ENCODE measurements at places on chromosomes 4 and X. TPM values are rescaled to one million over a fixed set of nuclear protein-coding genes. Genes with fewer than 3 reads are reported as not detected.

GRCh38 chr4:3615386-3616286 is 83.4 kb upstream of the LRPAP1 start:
- peak; percentile 1 for DNase-seq

The CRMP1 gene
- not detected for total RNA-seq

The BST1 gene
- 0.47 TPM for total RNA-seq

DNA sequence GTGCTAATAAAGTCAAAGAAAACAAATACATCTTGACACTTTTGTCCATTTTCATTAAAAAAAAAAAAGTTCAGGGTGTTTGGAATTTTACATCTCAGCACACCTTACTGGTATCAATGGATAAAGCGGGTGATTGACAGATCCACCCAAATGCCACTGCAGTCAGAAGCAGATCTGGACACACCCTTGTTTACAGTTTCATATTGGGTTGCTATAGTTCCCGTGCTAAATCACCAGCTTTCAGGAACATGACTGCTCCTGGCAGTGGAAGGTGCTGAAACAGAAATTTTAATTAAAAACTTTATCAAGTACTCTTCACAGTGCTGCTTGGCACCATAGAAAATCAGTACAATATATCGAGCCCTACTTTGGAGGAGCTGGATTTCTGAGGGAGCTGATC is 116.3 kb downstream of the STOX2 start:
- DNase-seq = no peak

- DNase-seq = no peak
Observed at GRCh38 chrX:19718642-19719041, 168.8 kb downstream of the SH3KBP1 start.

The NUDT10 gene
- total RNA-seq = 1.6 TPM

DNA sequence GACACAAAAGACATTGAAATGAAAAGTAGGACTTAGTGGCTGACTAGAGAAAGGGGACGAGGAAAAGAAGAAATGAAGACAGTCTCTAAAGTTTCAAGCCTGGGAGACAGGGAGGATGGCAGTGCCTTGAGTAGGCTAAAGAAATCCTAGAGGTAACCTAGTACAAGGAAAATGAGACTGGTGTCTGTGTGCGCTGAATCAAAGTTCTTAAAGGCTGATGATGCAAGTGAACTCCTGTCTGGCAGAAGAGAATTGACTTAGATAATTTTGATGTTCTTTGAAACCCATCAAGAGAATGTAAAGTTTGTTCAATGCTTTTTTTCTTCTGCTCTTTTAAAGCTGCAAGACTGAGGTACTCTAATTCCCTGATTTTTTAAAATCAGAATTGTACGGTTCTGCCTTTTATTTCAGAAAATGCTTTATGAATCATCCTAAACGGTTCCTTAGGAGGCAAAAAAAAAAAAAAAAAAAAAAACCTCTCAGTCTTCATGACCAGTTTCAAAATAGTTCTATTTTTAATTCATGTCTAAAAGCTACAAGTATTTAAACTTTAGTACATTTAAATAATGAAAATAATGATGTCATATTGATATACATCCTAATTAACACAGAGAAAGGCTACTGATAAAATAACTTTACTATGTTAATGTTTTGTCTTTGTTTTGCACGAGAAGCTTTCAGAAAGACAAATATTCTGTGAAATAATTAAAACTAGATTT is 189.8 kb downstream of the PPP3CA start:
- DNase-seq = no peak

- DNase-seq = no peak
Observed at GRCh38 chrX:117752745-117753144, 363.9 kb downstream of the KLHL13 start.

DNA sequence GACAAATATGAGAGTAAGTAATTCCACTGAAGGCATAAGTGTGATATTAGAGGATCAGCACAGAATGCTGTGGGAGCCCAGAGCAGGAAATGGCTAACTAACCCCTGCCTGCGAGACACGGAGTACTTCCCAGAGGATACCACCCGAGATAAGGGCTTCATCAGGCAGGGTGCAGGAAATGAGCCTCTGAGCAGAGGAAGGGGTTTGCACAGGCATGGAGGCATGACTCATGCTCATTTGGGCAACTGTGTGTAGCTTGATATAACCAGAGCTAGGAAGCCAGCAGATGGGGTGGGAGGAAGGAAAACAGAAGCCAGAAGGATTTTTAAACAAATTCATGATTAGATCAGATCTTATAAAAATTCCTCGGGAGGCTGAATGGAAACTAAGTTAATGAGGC is 70.0 kb upstream of the TSPAN5 start:
- DNase-seq = peak; percentile 10

DNA sequence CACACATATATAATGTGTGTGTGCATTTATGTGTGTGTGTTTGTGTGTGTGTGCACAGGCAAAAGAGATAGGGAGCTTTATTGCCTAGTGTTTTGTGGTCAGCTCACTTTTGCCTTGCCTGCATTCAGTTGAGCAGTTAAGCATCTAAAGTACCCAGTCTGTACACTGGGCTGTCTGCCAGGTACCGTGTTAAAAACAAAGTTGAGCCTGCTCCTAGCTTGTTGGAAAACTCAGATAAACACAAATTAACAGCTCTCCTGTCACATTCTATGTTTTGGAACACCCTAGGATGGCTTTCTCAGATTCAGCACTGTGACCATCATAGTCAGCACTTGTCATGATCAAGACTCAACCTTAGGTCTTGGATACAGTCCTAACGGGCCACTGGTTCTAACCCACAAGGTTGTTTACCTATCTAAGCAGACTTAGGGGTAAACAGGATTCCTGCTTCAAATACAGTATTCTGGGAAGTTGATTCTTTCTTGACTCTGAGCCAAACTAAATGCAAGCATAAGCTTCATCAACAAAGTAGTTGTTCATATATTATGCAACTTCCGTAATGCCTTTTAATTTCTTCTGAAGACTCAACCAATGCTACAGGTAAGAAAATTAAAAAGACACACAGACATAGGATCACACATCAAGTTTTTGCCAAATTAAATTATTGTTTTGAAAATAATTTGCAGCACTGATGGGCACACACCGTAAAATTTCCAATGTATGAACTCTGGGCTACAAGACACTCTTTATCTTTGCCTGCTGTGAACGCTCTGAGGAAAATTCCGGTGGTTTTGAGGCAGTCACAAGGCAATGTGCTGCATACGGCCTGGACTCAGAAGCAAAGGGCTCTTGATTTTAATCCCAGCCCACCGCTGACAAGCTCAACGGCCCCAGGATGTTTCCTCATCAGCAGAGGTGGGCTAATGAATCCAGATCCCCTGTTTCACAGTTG is 11.3 kb upstream of the CD99 start:
- no peak for DNase-seq

DNA sequence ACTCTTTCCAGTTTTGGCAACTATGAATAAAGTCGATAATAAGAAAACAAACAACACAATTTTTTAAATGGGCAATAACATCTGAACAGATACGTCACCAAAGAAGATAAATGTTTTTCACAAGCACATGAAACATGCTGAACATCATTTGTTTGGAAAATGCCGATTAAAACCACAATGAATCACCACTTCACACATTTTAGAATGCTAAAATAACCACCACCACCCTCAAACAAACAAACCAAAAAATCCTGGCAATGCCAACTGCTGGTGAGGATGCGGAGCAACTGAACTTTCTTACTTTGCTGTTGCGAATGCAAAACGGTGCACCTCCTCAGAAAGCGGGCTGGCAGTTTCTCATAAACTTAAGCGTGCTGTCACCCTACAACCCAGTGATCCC is 115.9 kb downstream of the NSUN7 start:
- DNase-seq = no peak

All from activated CD4-positive, alpha-beta T cell treated with anti-CD3 and anti-CD28 coated beads for 36 hours (primary cell).